Activated CD4-positive, alpha-beta memory T cell treated with anti-CD3 and anti-CD28 coated beads, Interleukin-2, amount 10 ng/mL, durations not matched to agents 7 days and 5 days (primary cell): ENCODE measurements at places on chromosomes 6 and 20. TPM values are rescaled to one million over a fixed set of nuclear protein-coding genes. Genes with fewer than 3 reads are reported as not detected.

The IP6K3 gene
- not detected for total RNA-seq

GRCh38 chr20:15584507-15584906, 988.7 kb downstream of the KIF16B start:
- no peak for DNase-seq
- H3K27ac ChIP-seq = no peak overlapping the region
- no peak overlapping the region for H3K4me3 ChIP-seq
- H3K27me3 ChIP-seq = no peaks in the 10 kb centered on the region
- H3K36me3 ChIP-seq = no peaks in the 10 kb centered on the region
- H3K4me1 ChIP-seq = no peaks in the 10 kb centered on the region

The HSPA12B gene
- 0.08 TPM for total RNA-seq

GRCh38 chr6:33578588-33579011, 1.5 kb downstream of the BAK1 start:
- peak; percentile 73 for DNase-seq
- peaks cover 62% of the 10 kb centered on the region for H3K36me3 ChIP-seq
- peak overlapping the region; percentile 94 for H3K4me3 ChIP-seq
- H3K4me1 ChIP-seq = peaks cover 46% of the 10 kb centered on the region
- H3K27ac ChIP-seq = peak overlapping the region; percentile 96

The SLC32A1 gene
- not detected for total RNA-seq

DNA sequence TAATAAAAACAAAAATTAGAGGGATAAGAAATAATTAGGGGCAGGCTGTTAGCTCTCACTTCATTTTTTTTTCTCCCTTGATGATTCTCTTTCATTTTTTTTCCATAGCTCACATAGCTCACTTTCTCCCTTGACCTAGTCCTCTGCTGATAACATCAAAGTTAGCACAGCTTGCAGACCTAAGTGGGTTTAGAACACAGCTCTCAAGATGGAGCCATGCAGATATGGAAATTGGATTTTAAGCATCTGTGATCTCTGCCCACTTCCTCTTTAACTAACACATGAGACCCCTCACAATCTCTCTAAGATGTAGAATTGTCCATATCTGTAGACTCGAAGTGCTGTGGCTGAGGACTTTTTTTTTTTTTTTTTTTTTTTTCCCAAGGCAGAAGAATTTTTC, 257.1 kb downstream of the SOX4 start:
- no peak overlapping the region for H3K27ac ChIP-seq
- H3K27me3 ChIP-seq = peaks cover 2% of the 10 kb centered on the region
- no peak for DNase-seq
- H3K36me3 ChIP-seq = no peaks in the 10 kb centered on the region
- H3K4me1 ChIP-seq = no peaks in the 10 kb centered on the region
- no peak overlapping the region for H3K4me3 ChIP-seq

DNA sequence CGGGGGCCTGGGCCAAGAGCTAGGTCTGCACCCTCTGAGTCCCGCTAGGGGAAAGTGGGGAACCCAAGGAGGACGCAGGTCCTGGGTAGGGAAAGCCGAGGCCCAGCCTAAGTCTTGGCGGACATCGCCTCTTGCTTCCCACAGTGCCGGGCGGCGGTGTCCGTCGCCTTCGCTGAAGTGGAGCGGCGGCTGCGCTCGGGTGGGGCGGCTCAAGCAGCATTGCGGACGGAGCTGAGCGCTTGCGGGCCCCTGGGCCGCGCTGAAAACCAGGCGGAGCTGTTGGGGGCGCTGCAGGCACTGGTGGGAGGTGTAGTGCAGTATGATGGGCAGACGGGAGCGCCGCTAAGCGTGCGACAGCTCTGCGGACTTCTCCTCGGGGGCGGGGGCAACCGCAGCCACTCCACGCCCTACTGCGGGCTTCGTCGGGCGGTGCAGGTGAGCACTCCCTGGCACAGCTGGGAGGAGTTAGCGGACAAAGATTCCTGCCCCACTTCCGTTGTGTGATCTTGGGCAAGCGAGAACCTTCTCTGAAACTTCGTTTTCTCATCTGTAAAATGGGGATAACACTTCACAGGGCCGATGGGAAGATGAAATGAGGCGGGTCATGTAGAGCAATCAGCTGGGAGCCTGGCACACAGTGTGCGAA, 4.2 kb downstream of the PRSS16 start:
- peak; percentile 80 for DNase-seq
- H3K36me3 ChIP-seq = no peaks in the 10 kb centered on the region
- H3K4me3 ChIP-seq = peak overlapping the region; percentile 86
- peaks cover 42% of the 10 kb centered on the region for H3K27me3 ChIP-seq
- peak overlapping the region; percentile 33 for H3K27ac ChIP-seq
- peaks cover 15% of the 10 kb centered on the region for H3K4me1 ChIP-seq

The C6orf141 gene
- total RNA-seq = not detected

DNA sequence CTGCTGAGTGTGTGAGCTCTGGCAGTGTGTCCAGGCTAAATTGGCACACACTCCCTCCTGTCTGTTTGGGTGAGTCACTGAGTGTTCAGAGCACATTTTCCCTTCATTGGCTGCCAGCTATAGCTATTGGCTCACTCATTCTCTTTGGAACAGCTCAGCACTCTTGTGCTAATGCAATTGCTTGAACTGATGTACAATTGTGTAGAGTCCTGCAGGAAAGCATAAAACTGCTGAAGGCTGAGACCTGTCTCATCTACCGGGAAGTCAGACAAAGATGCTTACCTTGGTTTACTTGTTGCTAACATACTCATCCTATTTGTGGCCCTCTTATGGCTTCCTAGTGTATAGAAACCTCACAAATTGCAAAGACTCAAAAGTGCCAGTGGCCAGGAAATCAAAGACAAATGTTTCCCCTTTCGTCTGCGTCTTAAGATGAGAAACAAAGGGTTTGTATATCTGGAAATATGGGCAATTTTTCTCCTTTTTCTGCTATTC, 351.0 kb downstream of the BCKDHB start:
- H3K4me3 ChIP-seq = no peak overlapping the region
- no peak for DNase-seq
- H3K27me3 ChIP-seq = no peaks in the 10 kb centered on the region
- H3K36me3 ChIP-seq = no peaks in the 10 kb centered on the region
